ENCODE measurements at places on chromosomes 5 and 9.

DNA sequence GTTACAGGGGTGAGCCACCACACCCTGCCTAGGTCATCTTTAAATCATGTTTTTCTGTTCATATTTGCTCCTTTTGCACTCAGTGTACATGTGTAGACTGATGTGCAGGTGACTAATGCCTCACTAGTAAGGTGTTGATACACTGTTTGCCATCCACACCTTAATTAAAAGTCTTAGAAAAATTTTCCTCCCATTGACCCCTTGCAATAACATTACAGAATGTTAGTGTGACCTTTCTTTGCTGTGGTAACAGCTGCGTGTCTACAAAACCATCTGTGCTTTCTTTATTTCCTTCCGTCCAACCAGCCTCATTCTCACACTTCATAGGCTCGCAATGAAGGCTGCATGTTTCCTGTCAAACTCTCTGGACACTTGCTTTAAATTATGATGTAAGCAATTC is 6.6 kb upstream of the CEMIP2 start:
- DNase-seq = no peak

DNA sequence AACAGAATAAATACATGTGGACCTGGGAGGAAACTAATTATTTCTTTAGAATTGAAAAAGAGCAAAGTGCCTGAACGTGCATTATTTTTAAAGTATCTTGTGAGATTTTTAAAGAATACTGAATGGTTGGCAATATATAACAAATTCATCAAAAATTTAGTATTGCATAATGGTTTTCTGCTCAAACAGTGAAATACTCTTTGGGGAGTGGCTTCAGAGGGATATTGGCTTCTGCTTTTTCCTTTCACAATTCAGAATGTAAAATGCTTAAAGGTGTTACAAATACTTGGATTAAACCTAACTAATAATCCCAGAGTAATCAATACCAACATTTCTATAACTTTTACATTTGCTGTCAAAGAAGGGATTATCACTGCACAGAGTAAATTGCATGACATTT is 379.3 kb upstream of the CHD1 start:
- DNase-seq = no peak

DNA sequence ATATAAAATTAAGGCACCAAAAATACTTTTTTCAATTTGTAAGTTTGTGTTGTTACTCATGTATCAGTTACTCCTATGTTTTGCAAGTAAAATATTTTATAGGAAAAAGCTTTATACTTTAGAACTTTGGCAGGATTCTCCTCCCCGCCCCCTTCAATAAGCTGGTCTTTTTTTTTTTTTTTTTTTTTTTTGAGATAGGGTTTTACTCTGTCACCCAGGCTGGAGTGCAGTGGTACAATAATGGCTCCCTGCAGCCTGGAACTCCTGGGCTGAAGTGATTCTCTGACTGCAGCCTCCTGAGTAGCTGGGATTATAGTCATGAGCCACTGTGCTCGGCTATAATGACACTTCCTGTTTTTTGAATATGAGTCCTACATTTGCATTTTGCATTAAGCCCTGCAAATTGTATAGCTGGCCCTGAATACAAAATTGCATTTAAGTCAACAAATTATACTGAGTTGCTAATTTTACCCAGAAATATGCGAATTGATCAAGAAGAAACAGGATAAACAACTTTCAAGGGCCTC is 192.9 kb downstream of the PIK3R1 start:
- no peak for DNase-seq

GRCh38 chr5:159951834-159952233 is 35.6 kb downstream of the ADRA1B start:
- DNase-seq = no peak

- no peak for DNase-seq
Observed at GRCh38 chr5:26737348-26738265, 300.8 kb downstream of the CDH9 start.

GRCh38 chr5:369151-369868 is 47.8 kb downstream of the AHRR start:
- no peak for DNase-seq
